ENCODE measurements at places on chromosomes 2 and 18. TPM values are rescaled to one million over a fixed set of nuclear protein-coding genes. Genes with fewer than 3 reads are reported as not detected.

Gene HRH4
- not detected for polyA plus RNA-seq

DNA sequence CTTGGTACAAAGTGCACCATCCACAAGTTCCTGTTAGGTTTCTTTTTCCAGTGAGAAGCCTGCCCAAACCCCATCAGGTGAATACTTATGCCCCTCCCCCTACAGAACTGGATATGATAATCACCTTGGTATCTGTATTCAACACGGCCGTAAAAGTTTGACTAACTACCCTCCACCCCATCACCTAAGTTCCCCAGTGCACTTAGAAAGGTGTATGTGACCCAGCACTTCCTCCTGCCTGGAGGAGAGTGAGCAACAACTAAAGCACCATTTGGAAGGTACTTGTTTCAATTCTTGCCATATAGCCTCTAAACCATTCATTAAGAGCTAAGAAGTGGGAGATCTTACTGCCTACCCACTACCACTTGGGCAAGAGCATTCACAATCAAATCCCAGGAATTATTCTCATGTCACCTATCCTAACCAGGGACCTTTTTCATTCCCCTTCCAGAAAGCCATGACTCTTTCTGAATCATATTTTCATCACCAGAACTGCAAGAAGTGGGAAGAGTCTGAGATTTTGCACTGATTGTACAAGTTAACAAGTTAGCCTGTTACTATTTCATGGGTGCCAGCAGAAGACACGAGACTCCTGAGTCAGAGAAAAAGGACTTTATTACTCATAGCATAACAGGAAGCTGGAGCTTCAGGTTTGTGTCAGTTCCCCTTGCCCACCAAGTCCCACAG is 53.5 kb upstream of the NDUFV2 start:
- DNase-seq, result no peak

DNA sequence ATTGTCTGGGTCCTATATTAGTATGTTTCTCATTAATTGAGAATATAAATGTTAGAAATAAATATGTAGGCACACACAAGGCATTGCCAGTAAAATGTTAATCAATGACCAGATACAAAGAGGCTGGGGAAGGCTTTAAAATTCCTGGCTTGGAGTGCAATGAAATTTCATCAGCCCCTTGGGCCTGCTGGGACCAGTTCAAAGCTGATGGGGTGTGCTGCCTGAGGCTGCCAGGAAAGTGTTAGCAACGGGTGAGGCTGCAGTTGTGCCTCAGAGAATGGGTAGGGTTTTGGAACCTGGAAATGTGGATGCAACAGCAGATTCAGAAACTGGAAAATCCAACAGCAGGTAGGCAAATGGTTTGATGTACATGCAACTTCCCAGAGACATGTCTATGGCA is 68.9 kb downstream of the DIPK1C start:
- no peak for DNase-seq

- DNase-seq, result no peak
Measured at GRCh38 chr18:44128365-44128764, 552.3 kb upstream of the SETBP1 start.

GRCh38 chr2:143532061-143532460 is 402.8 kb downstream of the ARHGAP15 start:
- DNase-seq, result no peak

Gene BOLL
- not detected for polyA plus RNA-seq

Gene GAL3ST2
- not detected for polyA plus RNA-seq

DNA sequence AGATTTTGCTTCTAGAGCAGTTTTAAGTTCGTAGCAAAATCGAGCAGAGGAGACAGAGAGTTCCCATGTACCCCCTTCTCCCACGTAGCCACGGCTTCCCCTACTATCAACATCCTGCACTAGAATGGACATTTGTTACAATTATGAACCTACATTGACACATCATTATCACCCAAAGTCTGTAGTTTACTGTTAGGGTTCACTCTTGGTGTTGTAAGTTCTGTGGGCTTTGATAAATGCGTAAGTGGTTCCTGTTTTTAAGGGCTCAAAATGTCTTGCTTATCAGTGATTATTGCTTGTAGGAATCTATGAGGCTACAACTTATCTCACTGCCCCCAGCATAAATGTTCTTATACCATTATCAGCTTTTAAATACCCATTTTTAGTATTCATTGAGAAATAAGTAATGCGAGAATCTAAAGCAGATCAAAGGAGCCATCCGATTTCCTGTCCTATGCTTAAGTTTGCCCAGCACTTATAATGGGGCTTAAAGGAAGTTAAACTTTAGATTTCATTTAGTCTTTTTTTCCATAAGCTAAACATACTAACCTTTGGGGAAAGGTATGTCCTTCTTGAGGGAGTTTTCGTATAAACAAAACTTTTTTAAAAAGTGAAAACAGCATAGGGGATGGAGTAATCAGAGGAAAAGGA is 118.7 kb downstream of the HAUS1 start:
- DNase-seq, result no peak

Gene CCDC121
- polyA plus RNA-seq, result 0.38 TPM

Gene CPLX4
- polyA plus RNA-seq, result not detected

DNA sequence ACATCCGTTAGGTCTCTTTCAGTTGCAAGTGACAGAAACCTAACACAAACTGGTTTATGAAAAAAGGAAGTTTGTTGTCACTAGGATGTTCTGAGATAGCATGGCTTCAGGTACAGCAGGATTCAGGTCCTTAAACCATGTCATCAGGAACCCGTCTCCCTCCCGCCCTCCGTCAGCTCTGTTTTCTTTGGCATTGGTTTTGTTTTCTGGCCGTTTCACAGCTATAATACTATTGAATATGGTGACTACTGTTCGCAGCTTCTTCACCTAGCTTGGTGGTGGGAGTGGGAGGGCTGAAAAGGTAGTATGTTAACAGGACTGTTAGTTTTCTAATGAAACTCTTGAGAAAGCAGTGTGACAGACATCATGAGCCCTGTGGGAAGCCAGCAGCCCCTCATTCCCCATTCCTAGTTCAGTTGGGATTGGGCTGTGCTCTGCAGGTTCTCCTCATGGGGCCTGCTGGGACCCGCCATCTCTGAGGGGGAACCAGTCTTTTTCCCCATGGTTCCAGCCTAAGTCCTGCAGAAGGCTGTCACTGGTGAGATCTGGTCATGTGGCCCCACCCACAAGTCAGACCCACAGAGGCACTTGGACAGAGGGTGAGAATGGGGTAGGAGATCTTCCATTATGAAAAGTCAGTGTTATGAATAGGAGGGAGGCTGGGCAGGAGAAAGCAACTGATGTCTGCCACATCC is 12.1 kb downstream of the PTMA start:
- no peak for DNase-seq

- DNase-seq, result no peak
Measured at GRCh38 chr2:233464056-233464455, 102.5 kb downstream of the USP40 start.

DNA sequence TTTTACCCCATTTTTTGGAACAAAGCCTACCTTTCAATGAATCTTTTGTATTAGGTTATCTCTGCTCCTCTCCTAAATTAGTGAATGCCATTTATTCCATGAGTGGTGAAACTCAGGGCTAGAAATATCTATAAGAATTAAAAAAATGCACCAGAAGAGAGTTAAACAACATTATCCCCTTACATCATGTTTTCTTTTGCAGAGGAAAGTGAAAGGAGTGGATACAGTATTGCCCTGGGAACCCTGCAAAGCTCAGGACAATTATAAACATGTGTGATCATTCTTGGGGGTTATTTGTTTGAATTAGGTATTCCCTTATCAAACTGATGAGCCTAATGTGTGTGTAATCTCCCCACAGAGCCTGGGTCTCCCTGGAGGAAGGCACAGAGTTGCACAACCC is 559.2 kb downstream of the RNF144A start:
- no peak for DNase-seq

Gene SCTR
- not detected for polyA plus RNA-seq

GRCh38 chr2:11764359-11764758 is 17.9 kb downstream of the LPIN1 start:
- DNase-seq, result no peak

DNA sequence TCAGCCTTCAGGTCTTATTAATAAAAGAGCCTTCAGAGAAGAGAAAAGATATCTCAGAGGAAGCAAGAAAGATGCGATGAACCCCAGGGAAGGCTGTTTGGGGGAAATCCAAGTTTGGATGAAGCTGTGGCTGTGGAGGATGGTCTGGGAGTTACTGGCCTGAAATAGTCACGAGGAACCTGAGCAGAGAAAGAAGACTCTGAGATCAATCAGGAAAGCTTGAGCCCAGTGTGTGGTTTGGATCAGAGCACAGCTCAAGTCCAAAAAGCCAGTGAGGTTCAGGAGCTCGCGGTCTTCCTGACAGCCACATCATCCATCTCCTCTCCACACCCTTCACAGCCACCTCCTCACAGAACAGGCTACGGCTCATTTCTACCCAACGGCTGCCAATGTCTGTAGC is 87.4 kb upstream of the SERPINE2 start:
- DNase-seq, result no peak
